ENCODE measurements at places on chromosomes 6 and 20.

DNA sequence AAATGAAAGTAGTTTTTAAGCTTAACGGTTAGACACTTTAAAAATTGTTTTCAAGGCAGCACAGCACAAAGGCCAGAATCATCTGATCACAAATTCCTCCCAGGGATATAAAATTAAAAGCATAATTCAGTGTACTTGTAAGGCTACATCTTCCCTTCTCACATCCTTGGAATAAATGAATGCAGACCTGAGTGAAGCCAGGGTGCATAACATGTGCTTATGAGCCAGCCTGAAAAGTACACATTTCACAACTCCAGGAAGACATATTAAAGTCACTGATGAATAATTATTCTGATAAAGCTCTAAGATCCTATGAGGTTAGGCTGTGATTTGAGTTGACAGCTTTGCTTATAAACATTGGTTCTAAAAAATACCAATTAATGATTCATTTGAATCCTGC is 163.6 kb downstream of the BTBD9 start:
- DNase-seq = no peak

DNA sequence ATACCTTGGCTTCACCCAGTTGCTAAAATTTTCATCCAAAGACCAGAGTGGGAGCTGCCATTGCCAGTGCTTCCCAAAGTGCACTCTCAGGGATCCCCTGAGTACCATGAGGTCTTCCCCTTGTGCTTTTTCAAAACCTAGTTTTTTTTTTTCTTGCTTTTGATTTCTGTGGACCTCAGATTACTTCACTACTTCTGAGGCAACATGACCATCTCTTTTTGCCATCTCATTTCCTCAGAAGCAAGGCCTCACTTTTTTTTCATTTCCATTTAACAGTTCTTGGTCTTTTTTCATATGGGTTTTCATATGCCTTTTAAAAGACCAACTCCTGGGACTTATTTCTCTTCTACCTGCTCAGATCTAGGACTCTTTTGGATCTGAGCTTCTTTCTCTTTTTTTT is 64.1 kb upstream of the MMS22L start:
- DNase-seq = no peak

- DNase-seq = no peak
Observed at GRCh38 chr20:60071965-60072364, 113.7 kb downstream of the CDH26 start.

GRCh38 chr6:162056745-162057144 is 670.8 kb downstream of the PRKN start:
- no peak for DNase-seq

- no peak for DNase-seq
Observed at GRCh38 chr20:11132819-11133415, 459.1 kb upstream of the JAG1 start.

- no peak for DNase-seq
Observed at GRCh38 chr6:37130704-37131103, 39.2 kb upstream of the PIM1 start.

- DNase-seq = no peak
Observed at GRCh38 chr6:40369042-40369441, 218.1 kb downstream of the LRFN2 start.

DNA sequence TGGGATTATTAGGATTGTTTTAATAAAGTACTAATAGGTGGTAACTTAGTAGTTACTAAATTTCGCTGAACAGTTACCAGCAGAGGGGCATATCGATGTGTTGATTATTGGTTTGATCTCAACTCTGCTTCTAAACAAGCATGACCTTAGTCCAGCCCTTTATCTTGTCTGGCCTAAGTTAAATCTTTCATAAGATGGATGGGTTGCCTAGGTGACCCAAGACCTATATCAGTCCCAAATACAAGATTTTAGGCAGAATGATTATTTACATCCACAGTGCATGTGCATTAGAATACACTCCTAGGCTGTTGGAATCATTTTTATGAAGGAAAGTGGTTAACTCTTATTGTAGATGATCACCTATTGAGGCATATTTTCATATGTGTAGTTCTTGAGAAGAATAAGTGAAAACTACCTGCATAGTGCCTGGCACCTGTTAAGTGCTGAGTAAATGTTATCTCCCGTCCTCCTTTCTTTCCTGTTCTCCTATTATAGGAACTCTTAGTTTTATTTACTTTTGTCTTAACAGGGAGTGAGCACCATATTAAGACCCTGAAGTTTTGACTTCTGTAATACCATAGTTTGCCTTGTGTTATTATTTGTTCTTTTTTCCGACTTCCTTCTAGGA is 1.1 kb downstream of the HSF2 start:
- DNase-seq = no peak

All from stimulated activated CD4-positive, alpha-beta T cell treated with anti-CD3 and anti-CD28 coated beads, Interleukin-1b, Interleukin-23, amount 100 ng/mL, for 4 hours (primary cell).